GM19239 (cell line): ENCODE measurements at places on chromosomes 12 and 14.

GRCh38 chr12:48446161-48446776 is 26.1 kb upstream of the ANP32D start:
- DNase-seq, result no peak

- no peak for DNase-seq
These were observed 95.1 kb downstream of the LLPH start for GRCh38 chr12:66035288-66035966.

DNA sequence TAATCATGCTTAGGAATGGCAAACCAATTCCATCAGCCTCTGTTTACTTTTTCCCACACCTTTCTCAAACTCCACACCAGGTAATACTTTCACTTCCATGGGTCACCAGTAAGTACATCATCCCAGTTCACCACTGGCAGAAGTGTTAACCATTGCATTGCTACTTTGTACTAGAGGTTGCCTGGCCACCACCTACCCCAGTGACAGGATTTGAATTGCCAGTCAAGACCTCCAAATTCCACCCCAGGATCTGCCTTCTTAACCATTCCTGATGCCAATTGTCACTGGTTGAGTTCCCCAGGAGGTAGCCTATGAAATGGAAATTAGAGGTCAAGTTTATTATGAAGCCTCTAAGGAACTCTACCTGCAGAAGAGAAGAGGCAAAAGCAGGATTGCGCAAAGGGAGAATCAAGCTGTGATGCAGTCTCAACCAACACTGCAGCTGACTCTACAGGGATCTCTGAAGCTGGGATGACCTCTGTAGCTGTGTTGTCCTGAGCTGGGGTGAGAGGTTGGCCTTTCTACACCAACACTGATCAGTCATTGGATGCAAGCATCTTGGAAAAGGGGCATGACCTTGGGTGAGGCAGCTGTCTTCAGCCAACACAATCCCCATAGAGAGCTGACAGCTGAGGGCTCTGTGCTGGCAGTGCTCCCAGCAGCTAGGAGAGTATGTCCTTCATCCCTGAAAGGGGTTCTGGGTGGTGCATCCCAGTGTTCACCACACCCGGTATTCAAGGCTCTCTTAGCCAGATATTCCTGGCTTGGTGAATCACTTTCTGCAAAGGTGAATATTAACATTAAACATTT is 37.0 kb upstream of the HMGA2 start:
- no peak for DNase-seq

DNA sequence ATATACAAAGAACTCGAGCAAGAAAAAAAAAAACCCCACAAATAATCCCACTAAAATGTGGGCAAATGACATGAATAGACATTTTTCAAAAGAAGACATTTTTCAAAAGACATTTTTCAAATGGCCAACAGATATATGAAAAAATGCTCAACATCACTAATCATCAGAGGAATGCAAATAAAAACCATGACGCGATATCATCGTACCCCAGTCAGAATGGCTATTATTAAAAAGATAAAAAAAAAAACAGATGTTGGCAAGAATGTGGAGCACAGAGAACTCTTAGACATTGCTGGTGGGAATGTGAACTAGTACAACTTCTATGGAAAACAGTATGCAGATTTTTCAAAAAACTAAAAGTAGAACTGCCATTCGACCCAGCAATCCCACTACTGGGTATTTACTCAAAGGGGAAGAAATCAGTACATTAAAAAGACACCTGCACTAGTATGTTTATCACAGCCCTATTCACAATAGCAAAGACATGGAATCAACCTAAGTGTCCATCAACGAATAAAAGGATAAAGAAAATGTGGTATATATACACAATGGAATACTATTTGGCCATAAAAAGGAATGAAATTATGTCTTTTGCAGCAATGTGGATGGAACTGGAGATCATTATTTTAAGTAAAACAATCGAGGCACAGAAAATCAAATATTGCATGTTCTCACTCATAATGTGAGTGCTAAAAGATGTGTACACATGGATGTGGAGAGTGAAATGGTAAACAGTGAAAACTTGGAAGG is 16.3 kb downstream of the ZBTB39 start:
- DNase-seq, result no peak

DNA sequence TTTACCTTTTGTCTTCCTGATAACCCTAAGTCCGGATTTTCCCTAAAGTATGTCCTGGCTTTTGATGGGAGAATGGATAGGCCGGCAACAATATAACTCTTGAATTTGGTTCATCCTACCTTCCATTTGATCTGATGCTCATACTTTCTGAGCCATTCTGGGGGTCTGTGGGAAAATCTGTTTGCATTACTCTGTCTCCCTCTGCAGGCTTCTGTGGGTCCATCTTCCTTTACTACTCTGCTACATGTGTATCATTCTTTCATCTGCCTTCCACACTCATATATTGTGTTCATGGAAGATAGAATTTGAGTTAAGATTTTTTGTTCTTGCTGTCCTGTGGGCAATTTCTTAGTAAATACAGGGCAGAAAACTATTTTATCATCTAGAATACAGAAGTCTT is 101.5 kb downstream of the NAV3 start:
- DNase-seq, result no peak

DNA sequence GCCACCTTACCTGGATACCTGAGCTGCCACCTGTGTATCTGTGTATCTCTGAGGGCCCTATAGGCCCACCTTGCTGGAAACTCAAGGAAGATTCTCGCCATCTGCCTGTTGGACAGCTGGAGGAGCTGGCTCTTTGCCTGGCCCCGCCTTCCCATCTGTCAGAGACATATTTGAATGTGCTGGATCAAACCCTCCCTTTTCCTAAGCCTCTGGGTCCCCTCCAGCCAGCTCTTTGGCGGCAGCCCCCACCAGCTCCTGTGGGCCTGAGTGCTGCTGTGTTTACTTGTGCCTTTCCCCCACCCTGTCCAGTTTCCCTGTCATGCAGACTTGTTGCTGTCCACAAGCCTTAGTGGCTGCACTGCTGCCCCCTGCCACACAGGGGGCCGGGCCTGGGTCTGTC is 55.9 kb upstream of the SRSF5 start:
- DNase-seq, result no peak

DNA sequence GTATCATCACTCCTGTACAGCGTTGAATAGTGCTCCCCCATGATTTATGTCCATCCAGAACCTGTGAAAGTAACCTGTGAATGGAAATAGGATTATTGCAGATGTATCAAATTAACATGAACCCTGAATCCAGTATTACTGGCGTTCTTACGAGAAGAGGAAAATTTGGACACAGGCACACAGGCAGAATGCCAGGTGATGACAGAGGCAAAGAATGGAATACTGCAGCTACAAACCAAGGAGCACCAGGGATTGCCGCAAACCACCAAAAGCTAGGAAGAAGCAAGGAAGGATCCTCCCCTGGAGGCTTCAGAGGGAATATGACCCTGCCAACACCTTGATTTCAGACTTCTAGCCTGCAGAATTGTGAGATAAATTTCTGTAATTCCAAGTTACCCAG is 113.5 kb upstream of the EGLN3 start:
- DNase-seq, result no peak

GRCh38 chr12:104353012-104353981 is 49.8 kb downstream of the EID3 start:
- no peak for DNase-seq

GRCh38 chr12:101884174-101884573 is 6.8 kb downstream of the DRAM1 start:
- no peak for DNase-seq

DNA sequence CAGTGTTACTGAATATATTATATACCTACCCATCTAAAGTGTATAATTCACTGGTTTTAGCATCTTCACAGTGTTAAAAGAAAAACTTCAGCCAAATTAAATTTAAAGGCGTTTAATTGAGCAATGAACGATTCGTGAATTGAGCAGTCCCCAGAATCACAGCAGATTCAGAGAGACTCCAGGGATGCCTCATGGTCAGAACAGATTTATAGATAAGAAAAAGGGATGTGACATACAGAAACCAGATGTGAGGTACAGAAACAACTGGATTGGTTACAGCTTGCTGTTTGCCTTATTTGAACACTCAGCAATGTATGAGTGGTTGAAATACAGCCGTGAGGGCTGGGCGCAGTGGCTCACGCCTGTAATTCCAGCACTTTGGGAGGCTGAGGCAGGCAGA is 84.6 kb downstream of the WNK1 start:
- no peak for DNase-seq

DNA sequence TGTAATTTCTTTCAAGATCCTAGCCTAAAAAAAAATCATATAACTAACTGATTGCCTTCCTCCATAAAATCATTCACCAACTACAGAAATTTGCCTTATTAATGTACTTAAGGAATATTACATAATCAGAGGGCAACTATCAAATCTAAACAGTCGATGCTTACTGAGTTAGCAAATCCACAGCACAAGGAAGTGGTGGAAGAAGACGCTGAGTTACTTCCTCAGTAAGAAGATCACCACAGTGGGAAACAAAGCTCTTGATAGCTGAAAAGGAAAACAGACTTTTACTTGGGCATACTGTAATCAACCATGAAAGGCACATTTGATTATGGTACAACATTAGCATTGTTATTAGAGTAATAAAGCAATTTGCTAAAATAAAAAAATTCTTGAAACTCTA is 48.7 kb downstream of the HEATR5A start:
- DNase-seq, result no peak

DNA sequence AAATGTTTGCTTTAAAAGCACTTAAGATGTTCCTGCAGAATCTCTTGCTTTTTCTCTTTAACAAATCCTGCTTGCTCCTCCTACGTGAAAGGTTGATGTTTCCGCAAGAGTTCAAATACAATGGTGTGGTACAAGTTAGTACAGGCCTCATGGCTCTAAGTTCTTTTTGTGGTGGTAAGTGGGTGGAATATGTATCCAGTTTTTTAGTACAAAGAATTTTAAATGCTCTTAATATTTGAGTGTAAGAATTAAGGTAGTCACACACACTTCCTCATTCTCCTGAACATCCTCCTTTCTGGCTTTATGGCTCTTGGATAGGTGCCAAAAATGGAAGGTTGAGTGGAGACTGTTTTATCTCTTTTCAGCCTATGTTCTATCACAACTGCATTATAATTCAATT is 1.8 kb downstream of the OTOGL start:
- no peak for DNase-seq

DNA sequence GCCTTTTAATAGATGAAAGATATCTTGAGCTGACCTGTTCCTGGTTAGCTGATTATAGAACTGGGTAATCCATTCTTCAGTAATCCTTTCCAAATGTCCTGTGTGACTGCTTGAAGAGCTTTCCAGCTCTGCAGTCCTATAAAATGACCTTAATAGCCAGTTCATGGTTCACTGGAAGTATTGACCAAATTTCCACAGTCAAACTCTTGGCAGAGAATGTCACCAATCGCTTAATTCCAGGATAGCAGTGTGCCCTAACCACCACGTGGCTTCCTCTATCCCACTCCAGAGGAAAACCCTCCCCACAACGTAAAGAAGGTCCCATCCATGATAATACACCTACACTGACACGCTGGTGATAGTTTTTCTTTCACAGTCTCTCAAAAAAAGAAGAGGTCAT is 17.4 kb downstream of the PRKAB1 start:
- no peak for DNase-seq

GRCh38 chr12:19158923-19159322 is 29.4 kb downstream of the PLEKHA5 start:
- no peak for DNase-seq

DNA sequence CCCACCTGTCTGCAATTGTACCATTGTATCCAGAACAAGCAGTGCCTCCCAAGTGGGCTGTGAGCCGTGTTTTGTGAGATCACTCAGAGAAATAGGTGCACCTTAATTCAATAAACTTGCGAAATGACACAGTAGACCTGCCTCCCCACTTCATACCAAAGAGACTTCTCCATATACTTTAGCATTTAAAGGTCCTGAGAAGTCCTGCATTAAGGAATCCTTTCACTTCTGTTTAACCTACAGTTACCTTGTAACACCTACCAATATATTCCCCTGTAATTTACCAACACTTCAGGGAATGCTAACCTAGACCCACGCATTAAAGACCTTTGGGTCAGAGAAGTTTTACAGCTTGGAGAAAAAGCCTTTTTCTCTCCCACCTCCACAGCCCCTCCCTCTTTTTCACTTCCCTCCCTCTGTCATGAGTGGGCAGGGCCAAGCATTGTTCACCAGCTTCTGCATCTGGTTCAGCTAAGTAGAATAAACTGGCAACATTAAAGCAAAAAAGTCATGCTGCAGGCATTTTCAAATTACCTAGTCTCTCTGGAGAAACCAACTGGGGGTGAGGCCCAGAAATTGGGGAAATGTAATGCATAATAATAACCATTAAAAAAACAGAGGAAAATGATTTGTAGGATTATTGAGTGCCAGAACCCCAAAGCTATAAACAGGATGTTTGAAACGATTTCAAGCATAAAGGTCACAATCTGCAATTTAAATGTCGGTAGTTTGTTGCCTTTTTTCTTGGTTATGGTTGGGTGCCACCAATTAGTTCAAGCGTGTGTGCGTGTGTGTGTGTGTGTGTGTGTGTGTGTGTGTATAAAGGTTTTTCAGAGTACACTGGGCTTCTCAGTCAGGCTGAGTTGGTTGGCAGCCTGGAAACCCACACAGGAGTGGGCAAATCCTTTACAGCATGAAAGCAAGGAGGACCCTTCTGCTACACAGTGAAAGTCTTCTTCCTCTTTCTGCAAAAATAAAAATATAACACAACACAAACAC is 13.7 kb upstream of the WSCD2 start:
- DNase-seq, result no peak

GRCh38 chr14:33386140-33386539 is 447.5 kb downstream of the NPAS3 start:
- no peak for DNase-seq

GRCh38 chr14:35213869-35214387 is 78.3 kb upstream of the PSMA6 start:
- no peak for DNase-seq

GRCh38 chr12:48986720-48987291 is 8.7 kb downstream of the WNT1 start:
- DNase-seq, result no peak

GRCh38 chr14:95507701-95508103 is 8.7 kb downstream of the SYNE3 start:
- no peak for DNase-seq

DNA sequence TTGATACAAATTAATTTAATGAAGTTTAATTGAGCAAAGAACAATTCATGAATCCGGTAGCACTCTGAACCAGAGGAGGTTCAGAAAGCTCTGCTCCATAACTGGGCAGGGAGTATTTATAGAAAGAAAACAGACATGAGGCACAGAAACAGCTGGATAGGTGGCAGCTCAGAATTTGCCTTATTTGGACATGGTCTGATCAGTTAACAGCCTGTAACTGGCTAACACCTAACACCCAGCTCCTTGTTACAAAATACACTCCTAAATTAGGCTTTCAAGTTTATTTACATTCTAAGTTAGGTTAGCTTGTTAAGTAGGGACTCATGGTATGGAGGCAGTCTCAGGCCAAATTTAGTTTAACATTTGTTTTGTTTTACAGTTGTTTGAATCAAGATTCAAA is 67.8 kb upstream of the TMCC3 start:
- no peak for DNase-seq

- no peak for DNase-seq
These were observed 180.3 kb downstream of the RAD51B start for GRCh38 chr14:67999705-68000384.

- peak; percentile 39 for DNase-seq
These were observed 25.2 kb upstream of the KRT78 start for GRCh38 chr12:52873832-52874572.

GRCh38 chr14:106174206-106174605 is 647.8 kb downstream of the TMEM121 start:
- no peak for DNase-seq
